ENCODE measurements at places on chromosomes 16 and 17.

GRCh38 chr16:15553313-15554088 lies 89.5 kb downstream of the MARF1 start:
- no peak for DNase-seq

DNA sequence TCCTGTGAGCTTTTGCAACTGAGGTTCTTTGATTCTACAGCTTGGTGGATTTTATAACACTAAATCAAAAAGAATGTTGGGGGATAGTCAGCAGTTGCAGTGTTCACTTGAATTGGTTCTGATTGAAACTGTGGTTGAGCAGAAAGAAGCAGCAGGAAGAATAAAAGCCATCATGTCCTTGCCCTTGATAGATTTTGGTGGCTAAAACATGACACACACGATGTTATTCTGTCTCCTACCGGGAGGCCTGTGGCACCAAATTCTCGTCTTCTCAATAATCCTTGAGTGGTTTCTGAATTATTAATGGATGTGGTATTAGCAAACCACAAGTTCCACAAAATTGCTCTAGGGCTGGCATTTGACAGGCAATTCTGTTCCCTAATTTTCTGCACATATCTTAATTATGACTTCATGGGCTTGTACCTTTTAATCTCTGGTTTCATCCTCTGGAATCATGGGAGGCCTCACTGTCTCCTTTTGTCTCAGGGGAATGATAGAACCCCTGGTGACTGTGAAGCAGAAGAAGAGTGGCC lies 338.2 kb downstream of the SNX29 start:
- no peak for DNase-seq

DNA sequence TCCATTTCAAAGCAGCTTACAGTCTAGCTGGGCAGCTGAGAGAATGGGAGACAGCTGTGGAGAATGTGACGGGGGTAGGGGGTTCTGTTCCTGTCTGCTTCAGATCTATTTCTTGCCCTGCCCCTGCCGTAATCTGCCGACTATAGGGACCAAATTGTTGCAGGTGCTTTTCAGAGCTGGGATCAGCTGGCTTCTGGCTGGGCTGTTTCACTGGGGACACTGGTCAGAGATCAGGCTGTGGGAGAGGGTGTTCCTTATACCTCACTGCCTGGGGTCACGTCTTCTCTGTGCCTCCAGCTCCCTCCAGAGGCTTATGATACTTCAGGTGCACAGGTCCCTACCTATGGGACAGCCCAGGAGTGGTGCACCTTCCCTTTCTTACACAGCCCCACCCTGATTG lies 514.9 kb upstream of the GOT2 start:
- DNase-seq, result no peak

GRCh38 chr17:81230043-81230820 lies 7.5 kb upstream of the CEP131 start:
- no peak for DNase-seq

DNA sequence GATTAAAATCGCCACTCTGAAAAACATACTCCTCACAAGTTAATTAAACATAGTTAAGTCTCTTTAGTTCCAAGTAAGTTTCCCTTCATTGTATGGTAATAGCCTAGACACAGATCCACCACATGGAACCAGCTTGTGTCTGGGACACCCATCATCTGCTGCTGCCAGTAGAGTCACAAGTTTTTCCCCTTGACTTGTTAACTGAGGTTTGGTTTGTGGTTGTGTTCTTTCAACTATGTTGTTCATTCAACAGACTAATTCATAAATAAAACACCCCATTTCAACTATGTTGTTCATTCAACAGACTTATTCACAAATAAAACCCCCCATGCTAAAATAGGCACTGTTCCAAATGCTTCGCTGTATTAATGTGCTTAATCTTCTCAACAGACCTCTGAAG lies 24.4 kb downstream of the YWHAE start:
- no peak for DNase-seq

GRCh38 chr16:937311-937710 lies 33.5 kb downstream of the LMF1 start:
- no peak for DNase-seq

DNA sequence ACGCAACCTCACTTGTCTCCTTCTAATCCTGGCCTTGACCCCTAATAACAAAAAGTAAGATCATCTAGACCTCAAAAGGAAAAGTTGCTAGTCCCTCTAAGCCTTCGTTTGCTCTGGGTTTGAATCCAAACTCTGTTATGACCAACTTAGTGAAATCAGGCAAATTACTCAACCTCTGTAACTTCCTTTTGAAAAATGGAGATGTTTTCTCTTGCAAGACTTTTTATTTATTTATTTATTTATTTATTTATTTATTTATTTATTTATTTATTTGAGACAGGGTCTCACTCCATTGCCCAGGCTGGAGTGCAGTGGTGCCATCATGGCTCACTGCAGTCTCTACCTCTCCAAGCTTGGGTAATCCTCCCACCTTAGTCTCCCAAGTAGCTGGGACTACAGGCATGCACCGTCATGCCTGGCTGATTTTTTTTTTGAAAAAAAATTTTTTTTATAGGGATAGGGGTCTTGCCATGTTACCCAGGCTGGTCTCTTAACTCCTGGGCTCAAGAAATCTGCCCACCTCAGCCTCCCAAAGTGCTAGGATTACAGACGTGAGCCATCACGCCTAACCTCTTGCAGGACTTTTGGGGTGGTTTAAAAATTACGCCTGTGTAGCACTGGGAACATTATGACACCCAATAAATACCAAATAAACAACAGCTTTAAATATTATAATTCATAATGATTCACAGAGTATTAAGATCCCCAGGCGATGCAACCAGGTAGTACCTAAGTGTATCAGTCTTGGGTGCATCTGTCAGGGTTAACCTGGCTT lies 63.4 kb downstream of the PITPNC1 start:
- no peak for DNase-seq

DNA sequence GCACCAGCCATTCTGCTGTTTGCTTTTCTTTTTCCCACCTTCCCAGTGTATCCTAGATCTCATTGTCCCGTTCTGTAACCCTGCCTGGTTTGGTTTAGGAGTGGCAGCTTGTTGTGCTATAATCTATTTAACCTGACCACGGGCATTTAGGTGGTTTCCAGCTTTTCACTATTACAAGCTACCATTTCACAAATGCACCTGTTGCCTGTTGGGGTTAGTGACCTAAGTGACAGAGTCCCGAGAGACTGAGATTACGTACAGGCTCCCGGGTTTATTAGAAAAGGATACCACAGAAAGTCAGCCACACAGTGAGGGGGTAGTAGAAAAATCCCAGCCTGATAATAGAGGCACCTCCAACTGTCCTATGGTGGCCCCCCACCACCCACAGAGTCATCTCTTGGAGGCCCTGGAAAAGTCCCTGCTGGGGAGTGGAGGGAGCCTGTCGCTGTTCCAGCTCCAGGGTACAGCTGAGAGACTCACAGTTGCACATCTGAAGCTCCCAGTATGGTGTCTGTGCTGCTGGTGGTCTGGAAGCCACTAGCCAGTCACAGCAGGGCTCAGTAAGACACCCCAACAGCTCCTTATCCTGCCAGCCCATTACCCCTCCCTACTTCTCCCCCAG lies 21.2 kb downstream of the CLEC16A start:
- DNase-seq, result no peak

- no peak for DNase-seq
These were observed 10.4 kb upstream of the GLG1 start for GRCh38 chr16:74617206-74617788.

DNA sequence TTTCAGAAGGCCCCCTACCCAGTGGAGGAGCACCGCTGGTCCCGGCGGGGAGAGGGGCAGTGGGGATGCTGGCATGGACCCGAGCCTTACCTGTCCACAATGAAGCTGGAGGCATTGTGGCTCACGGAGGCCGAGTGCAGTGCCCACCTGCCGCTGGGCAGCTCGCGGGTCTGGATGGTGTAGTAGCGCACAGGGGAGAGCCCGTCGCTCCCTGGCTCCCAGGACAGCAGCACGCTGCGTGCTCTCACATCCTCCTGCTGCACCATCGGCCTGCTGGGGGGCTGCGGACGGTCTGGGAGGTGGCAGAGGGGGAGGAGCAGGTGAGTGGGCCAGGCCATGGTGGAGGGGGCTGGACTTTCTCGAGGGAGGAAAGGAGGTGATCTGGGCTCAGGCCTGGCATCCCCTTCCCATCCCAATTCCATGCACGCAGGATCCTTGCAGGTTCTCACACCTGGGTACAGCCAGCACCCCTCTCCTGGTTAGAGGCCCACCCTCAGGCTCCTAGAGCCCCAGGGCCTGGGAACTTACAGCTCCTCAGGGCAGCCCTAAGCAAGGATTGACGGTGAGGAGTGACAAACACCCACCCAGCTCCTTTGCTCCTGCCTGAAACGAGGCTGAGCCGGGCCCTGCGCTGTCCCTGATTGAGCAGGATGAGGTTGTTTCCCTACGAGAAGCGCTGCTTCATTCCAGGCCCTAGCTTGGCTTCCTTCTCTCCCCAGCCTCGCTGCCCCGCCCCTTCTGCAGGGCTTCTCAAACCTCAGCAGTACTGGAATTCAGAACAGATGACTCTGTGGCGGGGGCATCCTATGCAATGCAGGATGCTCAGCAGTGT lies 76.2 kb upstream of the CDC42EP4 start:
- DNase-seq, result no peak

DNA sequence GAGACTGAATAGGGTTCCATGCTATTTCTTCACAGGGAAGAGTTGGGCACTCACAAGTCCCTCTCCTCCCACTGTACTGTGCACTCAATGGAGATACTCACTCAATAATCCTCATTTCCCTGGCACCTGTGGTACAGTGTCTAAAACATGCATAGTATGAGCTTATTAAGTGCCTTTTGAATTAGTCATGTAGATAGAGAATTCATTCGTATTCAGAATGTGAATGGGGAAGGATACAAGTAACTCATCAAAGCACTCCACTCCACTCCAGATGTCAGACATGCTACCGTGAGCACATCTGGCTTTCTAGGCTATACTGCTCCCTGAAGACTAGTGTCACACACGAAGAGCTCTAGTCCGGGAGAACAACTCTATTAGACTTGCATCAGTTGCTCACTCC lies 6.3 kb downstream of the C17orf75 start:
- DNase-seq, result peak; percentile 38

DNA sequence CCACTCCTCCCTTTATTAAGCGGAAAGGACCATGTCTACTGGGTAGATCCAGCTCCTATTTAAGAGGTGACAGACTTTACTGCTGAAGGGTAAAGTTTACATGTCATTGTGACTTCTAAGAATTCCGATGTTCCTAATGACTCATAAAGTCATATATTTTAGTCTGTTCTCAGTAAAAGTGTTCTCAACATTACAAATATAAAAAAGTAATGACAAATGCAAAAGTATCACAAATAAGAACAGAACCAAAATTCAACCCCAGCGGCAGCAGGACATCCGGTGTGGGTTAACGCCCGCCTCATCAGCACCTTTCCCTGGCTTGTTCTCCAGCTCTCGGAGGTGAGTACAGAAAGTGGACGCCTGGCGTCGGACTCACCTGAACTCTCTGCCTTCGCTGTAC lies 6.8 kb downstream of the AXIN1 start:
- no peak for DNase-seq

- no peak for DNase-seq
These were observed 24.9 kb downstream of the B9D1 start for GRCh38 chr17:19337712-19338023.

GRCh38 chr16:4601036-4601863 lies 13.4 kb downstream of the UBALD1 start:
- DNase-seq, result no peak

- no peak for DNase-seq
These were observed 224.9 kb downstream of the HS3ST3B1 start for GRCh38 chr17:14525551-14526455.

GRCh38 chr17:56149266-56150036 lies 3.8 kb upstream of the ANKFN1 start:
- no peak for DNase-seq

- DNase-seq, result no peak
These were observed 42.6 kb downstream of the PIK3R5 start for GRCh38 chr17:8922928-8923327.

DNA sequence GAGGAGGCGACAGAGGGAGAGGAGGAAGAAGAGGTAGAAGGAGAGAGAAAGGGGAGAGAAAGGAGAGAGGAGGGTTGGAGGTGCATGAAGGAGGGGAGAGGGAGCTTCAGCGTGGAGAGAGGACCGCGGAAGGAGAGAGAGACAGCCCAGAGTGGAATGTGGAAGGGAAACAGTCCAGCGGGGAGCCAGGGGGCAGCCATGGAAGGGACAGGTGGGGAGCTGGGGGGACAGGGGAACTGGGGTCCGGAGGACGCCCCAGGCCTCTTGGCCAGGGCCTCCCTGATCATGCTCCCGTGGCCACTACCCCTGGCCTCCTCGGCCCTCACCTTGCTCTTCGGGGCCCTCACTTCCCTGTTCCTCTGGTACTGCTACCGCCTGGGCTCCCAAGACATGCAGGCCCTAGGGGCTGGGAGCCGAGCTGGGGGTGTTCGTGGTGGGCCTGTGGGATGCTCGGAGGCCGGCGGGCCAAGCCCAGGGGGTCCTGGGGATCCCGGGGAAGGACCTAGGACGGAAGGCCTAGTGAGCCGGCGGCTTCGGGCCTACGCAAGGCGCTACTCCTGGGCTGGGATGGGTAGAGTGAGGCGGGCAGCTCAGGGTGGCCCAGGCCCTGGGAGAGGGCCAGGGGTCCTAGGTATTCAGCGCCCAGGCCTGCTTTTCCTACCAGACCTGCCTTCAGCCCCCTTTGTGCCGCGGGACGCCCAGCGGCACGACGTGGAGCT lies 759 bp downstream of the ASPHD1 start:
- peak; percentile 59 for DNase-seq

DNA sequence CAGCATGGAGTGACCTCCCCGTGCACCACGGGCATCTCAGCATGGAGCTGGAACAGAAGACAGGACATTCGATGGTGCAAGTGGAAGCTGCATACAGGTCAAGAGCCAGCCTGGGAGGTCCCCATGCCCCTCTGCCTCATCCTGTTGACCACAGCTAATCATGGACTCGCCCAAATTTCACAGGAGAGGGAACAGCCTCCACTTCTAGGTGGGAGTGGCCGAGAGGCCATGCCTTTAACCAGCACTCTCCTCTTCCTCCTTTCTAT lies 3.8 kb upstream of the SLC47A2 start:
- no peak for DNase-seq

Data from ACHN (cell line).